Right lobe of liver (tissue), 6 donors: ENCODE measurements at places on chromosomes 4 and X.

DNA sequence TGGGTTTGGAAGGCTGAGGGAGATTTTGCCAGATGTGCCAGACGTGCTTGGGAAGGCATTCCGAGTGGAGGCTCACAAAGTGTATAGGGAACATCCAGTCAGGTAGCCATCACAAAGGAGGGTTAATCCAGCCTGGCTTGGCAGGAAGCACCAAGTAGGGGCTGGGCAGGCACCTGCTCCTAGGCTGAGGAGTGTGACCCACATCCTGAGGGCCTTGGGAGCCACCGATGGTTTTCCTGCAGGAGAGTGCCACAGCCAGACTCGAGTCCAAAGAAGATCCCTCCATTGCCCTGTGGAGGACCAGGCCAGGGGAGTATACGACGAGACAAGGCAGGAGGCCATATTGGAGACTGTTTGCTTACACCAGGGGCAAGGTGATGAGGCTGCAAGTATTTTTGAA is 47.2 kb downstream of the PNMA5 start:
- DNase-seq, result no peak

GRCh38 chrX:989959-990510 is 222.4 kb downstream of the CRLF2 start:
- DNase-seq, result peak; percentile 69

DNA sequence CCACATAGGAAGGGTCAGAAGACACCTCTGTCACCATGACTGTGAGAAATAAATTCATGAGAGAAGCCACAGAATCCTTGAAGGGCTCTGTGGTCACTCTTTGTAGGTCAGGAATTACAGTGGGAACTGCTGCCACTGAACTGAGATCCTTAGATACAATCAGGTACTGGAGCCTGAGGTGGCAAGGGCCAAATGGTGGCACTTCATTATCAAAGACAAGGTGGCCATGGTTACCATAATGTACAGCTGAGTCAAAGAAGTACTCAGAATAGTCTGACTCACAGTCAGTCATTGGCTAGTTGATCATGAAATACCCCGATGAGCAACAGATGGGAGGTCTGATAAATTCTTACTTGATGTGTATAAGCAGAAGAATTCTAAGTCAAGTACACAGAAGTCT is 131.9 kb downstream of the RTL3 start:
- no peak for DNase-seq

DNA sequence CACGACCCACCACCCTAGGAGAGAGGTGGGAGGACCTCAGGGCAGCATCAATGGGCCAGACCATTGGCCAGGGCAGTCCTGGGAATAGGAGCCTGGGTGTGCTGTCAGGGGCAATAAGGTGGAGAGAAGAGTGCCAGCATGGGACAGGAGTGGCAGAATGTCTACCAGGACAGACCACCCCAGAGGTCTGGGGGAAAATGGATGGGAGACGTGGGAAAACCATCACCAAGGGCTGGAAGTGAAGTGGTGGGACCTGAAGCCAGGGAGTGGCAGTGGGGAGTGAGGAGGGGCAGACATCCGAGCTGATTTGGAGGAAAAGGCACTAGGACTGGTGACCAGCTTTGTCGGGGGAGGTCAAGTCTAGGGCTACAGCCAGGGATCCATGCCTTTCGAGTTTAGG is 993 bp downstream of the EVC2 start:
- no peak for DNase-seq

DNA sequence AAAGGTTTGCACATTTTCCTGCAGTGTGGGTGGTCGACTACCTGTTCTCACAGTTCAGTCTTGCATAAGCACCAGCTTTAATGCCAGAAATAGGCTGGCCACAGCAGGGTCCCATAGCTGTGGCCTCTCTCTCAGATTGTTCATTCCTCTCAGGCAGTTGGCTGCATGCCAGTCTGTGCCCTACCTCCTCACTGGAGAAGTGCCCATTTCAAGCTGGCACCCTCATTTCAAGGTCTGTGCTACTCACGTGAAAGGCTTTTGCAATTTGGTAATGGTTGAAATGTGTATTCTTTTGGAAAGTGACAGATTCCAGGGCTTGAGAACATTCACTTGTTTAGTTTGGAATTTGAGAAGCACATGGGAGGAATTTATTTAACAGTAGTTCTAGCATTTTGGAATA is 28.9 kb upstream of the MTMR1 start:
- DNase-seq, result peak; percentile 52

GRCh38 chr4:17866810-17867209 is 56.0 kb downstream of the NCAPG start:
- DNase-seq, result no peak

GRCh38 chr4:126603825-126604224 is 1028.9 kb upstream of the INTU start:
- DNase-seq, result no peak

DNA sequence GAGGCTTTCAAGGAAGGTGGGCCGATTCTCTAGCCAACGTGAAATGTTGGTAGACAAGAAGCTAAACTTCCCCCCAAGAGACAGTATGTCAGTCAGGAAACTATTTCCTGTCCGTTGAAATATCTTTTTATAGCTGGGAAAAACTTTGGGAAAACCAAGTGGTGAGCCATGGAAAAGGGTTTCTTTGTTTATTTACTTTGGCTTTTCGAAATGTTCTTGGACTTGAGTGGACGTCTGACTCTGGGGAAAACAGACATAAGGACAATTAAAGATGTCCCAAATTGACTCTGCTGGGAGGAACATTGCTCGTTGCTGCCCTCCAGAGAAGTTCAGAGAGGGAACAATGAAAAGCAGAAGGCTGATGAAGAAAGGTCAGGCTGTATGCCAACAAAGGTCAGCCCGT is 295.4 kb downstream of the RAPGEF2 start:
- no peak for DNase-seq

- no peak for DNase-seq
Measured at GRCh38 chrX:43682726-43683125, 26.6 kb downstream of the MAOA start.

DNA sequence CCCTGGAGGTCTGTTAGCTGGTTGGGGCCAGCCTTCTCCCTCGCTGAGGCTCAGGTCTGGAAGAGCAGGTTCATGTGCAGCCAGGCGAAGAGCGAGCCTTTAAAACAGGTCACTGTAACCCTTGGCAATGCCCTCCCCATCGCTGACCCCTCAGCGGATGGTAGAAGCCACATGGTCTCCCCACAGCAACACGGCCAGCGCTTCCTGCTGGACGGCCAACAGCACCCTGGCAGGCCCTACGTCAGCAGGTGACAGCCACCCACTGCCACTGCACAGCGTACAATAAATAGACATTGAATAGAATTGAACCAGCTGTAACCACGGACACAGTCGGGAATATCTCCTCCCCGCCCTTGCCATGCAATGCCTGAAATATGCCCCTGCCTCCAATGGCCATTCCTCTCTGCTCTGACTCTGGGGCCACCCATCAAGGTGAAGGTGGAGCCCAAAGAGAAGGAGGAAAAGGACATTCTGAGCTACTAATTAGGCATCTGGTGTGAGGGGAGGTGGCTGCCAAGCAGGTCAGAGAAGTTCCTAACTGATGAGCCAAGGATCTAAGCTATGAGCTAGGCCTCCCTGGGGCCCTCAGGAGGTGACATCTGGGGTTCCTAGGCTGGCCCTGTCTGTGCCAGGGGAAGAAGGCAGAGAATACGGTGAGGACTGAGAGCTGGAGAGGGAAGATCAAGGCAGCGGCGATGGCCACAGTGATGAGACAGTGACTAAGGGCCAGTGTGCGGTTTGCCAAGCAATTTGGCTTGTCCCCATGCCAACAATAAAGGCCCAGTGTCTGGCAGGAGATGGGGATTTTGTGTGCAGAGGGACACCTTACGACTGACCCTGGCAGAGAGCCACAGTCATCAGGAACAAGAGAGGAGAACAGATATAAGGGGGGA is 202.3 kb downstream of the BCOR start:
- no peak for DNase-seq

- peak; percentile 34 for DNase-seq
Measured at GRCh38 chr4:99816545-99817308, at the start of gene DAPP1. TSS of gene DAPP1 (plus strand) at chr4:99816827. CDS start at chr4:99816914, 87 bp downstream.

- no peak for DNase-seq
Measured at GRCh38 chr4:66489783-66490452, 819.6 kb upstream of the EPHA5 start.

GRCh38 chr4:172996571-172997216 is 171.9 kb upstream of the GALNT7 start:
- no peak for DNase-seq

DNA sequence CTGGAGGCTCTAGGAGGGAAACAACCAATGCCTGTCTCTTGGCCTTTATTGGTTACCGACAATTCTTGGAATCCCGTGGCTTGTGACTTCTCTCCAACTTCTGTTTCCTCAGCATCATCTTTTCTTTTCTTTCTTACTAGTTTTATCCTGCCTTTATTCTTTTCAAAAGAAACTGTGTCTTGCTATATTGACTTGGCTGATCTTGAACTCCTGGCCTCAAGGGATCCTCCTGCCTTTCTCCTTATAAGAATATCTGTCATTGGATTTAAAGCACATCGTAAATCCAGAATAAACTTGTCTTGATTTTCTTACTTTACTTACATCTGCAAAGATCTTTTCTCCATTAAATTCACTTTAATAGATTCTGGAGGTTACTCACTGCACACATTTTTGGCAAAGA is 49.9 kb upstream of the UGT2B10 start:
- DNase-seq, result no peak

DNA sequence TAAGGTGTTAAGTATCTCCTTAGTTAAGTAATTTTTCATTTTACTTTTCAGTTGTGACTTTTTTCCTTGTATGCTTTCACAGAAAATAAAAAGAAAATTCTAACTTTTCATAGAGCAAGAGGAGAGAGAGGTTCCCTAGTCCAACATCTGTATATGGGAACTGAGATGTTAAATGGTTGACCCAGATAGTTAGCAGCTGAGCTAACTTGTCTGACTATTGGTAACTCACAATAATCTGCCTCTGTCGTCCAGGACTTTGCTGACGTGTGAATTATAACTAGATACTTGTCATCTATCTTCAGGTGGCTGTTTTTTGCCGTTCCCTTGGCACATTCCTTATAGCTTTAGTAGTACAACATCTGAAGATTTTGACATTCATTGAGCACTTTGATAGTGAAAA is 29.9 kb downstream of the TBC1D19 start:
- DNase-seq, result no peak

GRCh38 chrX:18422886-18423285 is 2.5 kb upstream of the CDKL5 start:
- no peak for DNase-seq

- DNase-seq, result no peak
Measured at GRCh38 chr4:8394061-8394519, 46.4 kb downstream of the ACOX3 start.

DNA sequence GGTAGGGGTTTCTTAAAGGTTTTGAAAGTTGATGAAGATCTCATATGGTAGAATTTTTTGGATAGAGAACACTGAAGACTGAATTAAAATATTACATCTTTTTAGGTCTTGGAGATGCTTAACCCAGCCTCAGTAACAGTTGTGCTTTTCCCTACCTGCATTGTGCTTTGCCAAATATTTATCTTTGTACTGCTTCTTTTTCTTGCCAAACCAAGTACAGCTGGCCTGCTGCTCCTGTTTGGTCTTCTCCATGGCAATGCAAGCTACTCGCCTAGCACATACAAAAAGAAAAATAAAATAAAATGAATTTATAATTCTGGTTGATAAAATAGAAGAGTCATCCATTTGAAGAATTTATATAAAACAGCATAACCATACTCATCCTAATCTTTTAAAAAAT is 95.4 kb downstream of the NYX start:
- no peak for DNase-seq

- no peak for DNase-seq
Measured at GRCh38 chr4:112747036-112747435, 110.1 kb downstream of the LARP7 start.

DNA sequence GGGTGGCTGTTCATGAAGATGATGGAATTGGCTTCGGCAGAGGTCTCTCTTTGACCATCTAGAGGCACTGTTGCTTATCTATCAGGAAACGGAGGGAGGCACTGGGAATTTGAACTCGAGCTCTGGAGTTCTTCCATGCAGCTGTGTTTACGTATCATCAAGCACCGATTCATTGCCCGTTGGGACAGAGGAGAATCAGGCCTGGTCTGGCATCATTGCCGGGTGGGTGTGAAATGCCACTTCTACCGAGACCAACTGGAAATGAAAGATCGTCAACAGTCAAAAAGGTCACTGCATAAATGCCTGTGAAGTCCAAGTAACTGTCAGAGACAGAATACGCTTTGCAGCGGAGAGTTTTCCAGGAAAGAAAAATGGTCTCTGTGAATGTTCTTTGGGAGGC is 166.9 kb downstream of the ASMT start:
- no peak for DNase-seq

- no peak for DNase-seq
Measured at GRCh38 chrX:23699636-23700194, 32.4 kb downstream of the PRDX4 start.

GRCh38 chr4:169070071-169070894 is 60.2 kb upstream of the CBR4 start:
- no peak for DNase-seq

- no peak for DNase-seq
Measured at GRCh38 chr4:121913667-121914066, 38.2 kb downstream of the TRPC3 start.

DNA sequence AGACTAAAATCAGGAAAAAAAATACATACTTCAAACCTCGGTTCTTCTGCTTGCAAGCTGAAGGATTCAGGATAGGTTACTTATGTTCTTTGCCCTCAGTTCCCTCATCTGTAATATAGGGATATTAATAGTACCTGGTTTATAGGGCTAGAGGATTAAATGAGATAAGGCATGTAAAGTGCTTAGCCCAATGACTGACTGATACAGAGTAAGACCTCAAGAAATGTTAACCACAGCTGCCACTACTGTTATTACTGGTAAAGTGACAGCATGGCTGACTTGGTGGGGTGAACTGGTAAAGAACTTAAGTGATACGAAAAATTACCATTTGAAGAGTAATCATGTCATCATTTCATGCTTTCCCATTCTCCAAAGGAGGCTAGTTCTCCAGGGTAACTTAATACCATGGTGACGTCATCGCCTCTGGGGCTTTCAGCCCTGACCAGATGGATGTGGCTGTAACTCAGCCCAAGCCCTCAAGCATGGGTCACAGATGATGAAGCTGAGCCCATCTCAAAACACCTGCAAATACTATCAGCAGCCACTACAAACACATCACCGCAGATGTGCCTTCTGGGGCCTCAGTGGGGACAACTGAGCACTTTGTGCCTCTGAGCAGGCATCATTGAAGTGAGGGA is 44.5 kb upstream of the SCML1 start:
- DNase-seq, result no peak

- no peak for DNase-seq
Measured at GRCh38 chr4:89311433-89311832, 3.8 kb upstream of the GPRIN3 start.

- peak; percentile 17 for DNase-seq
Measured at GRCh38 chr4:20253735-20254409, 2.2 kb downstream of the SLIT2 start.

DNA sequence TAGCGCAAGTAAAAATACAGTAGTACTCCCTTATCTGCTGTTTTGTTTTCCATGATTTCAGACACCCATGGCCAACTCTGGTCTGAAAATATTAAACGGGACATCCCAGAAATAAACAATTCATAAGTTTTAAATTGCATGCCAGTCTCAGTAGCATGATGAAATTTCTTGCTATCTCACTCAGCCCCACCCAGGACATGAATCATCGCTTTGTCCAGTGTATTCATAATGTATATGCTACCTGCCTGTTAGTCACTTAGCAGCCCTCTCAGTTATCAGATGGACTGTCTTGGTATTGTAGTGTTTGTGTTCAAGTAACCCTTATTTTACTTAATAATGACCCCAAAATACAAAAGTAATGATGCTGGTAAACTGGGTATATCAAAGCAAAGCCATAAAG is 158.2 kb upstream of the DDIT4L start:
- DNase-seq, result no peak

GRCh38 chrX:142295190-142295589 is 90.1 kb upstream of the MAGEC2 start:
- DNase-seq, result no peak

- DNase-seq, result no peak
Measured at GRCh38 chrX:134530845-134531244, 70.9 kb downstream of the HPRT1 start.
